Kidney tubule cell (primary cell): ENCODE measurements at places on chromosomes 2 and 18.

- DNase-seq = no peak
These were observed 16.2 kb downstream of the ADRA2B start for GRCh38 chr2:96099861-96100798.

DNA sequence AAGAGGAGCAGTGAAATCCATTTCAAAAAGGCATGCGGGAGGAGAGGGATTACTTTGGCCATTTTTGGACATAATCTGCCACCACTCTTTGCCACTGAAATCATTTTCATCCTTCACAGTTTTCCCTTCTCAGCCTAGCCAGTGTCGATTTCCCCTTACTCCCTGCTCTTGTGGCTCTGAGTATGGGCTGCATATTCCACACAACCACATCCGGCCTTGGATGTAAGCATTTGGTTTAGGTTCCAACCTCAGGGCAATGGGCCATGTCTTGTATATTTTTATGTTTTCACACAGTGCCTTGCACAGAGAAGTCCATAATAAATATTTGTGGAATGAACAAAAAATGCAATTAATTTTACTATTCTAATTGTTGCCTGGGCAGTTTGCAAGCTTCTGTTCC, 7.7 kb upstream of the SERPINE2 start:
- no peak for DNase-seq

DNA sequence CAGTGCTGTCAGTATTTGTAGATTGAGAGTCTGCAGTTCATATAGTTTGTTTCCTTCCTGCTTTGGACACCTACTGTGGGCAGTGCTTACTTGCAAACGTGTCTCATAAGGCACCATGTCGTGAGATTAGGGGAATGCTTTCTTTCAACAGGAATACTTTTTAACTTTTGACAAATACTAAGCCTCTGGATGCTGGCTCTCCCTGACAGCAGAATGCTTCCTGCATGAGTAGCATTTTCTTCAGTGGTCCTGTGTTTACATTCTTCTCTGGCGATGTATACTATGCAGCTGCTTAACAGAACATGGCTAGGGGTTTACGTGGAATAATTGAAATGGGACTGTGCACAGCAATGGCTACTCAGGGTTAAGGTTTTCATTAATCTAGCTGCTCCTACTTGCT, 807.5 kb downstream of the MBD2 start:
- peak; percentile 3 for DNase-seq

DNA sequence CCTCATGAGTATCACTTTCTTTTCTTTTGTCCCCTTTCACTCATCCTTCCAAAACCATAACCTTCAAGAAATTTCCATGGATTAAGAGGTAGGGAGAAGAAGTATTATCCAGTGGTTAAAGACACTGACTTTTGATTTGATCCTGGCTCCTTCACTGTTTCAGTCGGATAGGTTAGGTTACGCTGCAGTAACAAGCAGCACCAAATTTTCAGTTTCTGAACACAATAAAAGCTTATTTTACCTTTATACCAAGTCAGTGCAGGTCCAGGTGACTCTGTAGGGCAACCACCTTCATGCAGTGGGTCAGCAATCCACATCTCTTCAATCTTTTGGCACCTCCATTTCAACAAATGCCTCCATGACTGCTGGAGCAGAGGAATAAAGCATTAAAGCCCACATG, 15.0 kb upstream of the MARCHF4 start:
- no peak for DNase-seq

DNA sequence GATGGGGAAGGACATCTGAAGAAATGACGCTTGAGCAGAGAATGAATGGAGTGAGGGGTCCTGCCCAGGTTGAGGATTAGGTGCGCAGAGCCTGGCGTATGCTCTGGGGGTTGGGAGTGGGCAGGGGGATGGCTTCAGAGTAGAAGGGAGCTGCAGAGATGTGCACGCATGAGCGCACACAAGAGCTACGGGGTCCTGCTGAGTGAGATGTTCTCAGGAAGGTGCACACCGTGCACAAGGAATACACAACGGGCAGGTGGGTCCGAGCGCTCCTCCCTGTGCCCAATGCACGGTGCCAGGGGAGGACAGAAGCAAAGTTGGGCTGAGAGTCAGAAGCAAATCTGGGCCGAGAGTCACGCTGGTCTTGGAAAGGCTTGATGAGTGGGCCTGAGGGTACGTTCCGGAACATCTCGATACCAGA, 25.5 kb downstream of the TWIST2 start:
- no peak for DNase-seq

GRCh38 chr18:65464361-65464760, 286.5 kb upstream of the CDH7 start:
- DNase-seq = no peak

- no peak for DNase-seq
These were observed 67.8 kb upstream of the HDAC4 start for GRCh38 chr2:239468491-239469105.

DNA sequence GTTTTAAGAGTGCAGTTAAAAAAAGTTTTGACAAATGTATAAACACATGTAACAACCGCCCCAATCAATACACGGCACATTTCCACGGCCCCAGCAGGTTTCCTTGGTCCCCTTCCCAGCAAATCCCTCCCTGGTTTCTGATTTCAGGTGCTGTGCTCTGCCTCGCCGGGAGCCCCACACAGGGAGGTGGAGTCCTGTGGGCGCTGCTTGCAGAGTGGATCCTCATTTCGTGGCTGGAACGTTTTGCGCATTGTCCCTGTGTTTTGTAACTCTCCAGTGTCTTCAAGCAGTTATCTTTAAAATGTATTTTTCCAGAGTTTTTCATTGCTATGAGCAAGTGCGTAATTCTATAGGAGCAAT, 124.8 kb downstream of the GALR1 start:
- no peak for DNase-seq
